ENCODE measurements at places on chromosomes 12 and 14.

- DNase-seq = no peak
Observed at GRCh38 chr14:75032939-75033338, 18.3 kb downstream of the MLH3 start.

DNA sequence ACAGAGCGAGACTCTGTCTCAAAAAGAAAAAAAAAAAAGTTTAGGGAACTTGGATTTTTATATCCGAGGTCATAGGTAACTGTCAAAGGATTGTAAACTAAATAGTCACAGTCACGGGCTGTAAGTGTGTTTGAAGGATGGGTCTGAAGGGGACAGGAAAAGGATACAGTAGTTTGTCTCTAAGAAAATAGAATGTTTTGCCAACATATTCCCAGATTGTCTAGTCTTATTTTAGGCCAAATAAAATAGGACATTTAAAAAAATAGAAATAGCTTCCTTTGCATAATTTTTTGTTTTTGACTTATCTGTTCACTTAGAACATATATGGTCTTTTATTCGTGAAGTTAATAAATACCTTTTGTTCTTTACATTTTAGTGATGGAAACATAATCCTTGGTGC is 24.2 kb upstream of the REP15 start:
- no peak for DNase-seq

- no peak for DNase-seq
Observed at GRCh38 chr14:46793144-46793543, 141.6 kb upstream of the RPL10L start.

- no peak for DNase-seq
Observed at GRCh38 chr14:101318271-101318670, 243.0 kb upstream of the DIO3 start.

DNA sequence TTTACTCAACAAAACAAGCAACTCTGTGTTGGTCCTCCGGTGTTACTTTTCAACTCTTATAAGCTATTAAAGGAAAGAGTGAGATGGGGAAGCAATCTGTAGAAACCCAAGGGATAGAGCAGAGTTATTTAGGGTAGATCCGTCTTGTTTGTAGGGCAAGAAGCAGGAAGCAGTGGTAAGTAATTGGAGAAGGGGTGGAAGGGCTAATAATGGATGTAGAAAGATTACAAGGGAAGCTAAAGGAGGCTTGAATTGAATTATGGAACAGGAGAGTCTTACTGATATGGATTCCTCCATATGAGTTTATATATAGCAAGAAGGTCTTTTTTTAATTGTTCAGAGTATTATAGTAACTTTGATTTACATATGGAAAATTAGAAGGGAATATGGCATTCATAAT is 72.7 kb downstream of the MNAT1 start:
- no peak for DNase-seq
